Activated T-helper 17 cell treated with anti-CD3 and anti-CD28 coated beads, Interleukin-2, amount 50 U/mL, for 72 hours (primary cell): ENCODE measurements at places on chromosomes 11 and 22.
A peak's percentile ranks its signal among the peaks of the same experiment; 100 is the strongest.

DNA sequence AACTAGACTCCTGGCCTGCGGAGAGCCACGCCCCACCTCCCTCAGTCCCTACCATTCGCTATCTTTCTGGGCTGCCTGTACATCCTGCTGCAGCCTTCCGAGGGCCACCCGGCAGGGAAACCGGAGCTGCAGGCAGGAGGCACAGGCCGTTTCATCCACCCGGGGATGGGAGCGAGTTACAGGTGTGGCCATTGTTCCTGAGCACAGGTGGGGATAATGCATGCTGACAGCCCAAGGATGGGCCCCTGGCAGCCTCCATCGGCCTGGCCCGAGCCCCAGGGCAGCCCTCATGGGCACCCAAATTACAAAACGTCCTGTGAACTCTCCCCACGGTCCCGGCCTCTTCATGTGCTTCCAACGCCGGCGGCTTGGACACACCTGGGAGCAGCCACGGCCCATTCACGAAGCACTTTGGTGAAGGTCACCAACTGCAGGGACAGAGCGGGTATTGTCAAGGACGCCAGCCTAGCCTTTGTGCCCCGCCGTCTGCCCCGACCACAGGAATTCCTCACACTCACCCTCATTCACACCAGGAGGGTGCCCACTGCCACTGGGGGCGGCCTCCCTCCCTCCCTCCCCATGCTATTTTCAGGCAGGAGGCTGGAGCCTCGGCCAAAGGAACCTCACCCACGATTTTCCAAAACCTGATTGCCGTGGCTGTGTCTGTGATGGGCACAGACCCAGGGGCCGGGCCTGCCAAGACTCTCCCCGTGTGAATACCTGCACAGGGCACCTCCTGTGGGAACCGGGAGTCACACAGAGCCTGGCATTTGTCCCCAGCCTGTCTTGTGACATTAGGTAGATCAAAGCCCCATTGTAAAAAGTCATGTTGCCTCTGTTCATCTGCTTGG, 42.1 kb upstream of the MYEOV start:
- H3K4me3 ChIP-seq: no peak overlapping the region
- H3K27me3 ChIP-seq: peaks cover 24% of the 10 kb centered on the region
- H3K36me3 ChIP-seq: no peaks in the 10 kb centered on the region
- H3K4me1 ChIP-seq: no peaks in the 10 kb centered on the region

GRCh38 chr11:125951731-125952130, 5.9 kb downstream of the VSIG10L2 start:
- peaks cover 6% of the 10 kb centered on the region for H3K27me3 ChIP-seq
- H3K4me1 ChIP-seq: no peaks in the 10 kb centered on the region
- no peak overlapping the region for H3K27ac ChIP-seq
- no peak for ATAC-seq

DNA sequence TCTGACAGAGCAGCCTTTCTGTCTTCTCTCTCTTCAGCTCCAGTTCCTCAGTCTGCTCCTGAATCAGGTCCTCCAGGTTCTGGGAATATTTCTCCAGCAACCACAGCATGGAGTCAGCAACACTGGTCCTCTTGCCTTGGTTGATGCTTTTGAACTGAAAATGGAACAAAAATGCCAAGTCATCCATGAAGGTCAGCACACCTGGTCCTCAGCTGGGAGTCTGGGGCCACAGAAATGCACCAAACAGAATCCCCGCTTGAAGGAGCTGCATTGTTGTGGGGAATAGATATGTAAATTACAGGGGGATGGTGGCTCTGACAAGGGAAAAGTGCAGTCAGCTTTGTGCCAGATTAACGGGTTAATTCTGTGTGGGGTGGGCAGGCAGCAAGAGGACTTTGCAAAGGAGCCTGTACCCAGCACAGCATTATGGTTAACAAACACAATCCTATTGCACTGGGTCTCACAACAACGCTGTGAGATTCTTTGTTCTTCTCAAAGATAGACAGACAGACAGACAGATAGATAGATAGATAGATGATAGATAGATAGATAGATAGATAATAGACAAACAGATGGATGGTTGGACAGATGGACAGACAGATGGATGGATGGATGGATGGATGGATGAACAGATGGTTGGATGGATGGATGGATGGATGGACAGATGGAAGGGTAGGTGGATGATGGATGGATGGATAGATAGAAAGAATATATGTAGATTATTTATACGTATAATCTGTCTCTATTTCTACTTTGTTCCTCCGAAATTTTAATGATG, 33.8 kb upstream of the LRRC32 start:
- no peaks in the 10 kb centered on the region for H3K4me1 ChIP-seq
- H3K27ac ChIP-seq: no peak overlapping the region
- ATAC-seq: no peak
- peaks cover 7% of the 10 kb centered on the region for H3K27me3 ChIP-seq
- H3K4me3 ChIP-seq: no peak overlapping the region
- no peaks in the 10 kb centered on the region for H3K36me3 ChIP-seq

DNA sequence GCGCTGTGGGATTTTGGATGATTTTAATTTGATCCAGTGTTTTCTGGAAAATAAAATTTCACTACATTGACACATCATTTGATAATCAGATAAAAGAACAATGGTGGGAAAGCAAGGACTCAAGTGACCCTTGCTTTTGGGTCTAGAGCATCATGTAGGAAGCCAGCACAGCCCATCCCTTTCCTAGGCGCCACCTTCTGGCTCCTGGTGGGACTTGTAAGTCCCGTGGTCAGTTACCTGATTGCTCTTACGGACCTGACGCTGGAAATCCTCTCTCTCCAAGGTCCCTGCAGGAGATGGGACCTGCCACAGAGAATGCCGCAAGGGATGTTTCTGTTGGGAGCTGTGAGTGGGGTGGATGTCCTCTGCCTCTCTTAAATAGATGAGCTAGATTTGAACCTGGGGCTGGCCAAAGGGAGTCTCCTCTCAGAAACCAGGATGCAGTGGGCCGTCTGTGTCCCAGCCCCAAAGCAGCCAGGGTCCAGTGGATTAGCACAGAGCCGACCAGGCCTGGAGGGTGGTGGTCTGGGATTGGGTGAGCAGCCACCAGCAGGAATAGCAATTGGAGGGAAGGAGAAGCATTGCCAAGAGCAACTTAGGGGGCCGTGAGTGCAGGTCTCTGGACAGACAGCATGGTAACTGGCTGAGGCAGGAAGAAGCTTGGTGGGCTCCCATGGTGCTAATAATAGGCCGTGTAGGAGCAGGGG, 21.7 kb downstream of the TIMP3 start:
- H3K4me3 ChIP-seq: no peak overlapping the region
- no peak overlapping the region for H3K27ac ChIP-seq
- H3K4me1 ChIP-seq: no peaks in the 10 kb centered on the region
- peaks cover 23% of the 10 kb centered on the region for H3K27me3 ChIP-seq
- ATAC-seq: no peak

GRCh38 chr11:27718346-27718862, 18.1 kb upstream of the BDNF start:
- H3K4me1 ChIP-seq: no peaks in the 10 kb centered on the region
- peaks cover 17% of the 10 kb centered on the region for H3K36me3 ChIP-seq
- ATAC-seq: no peak
- H3K27ac ChIP-seq: no peak overlapping the region

- ATAC-seq: no peak
- no peaks in the 10 kb centered on the region for H3K27me3 ChIP-seq
- peaks cover 24% of the 10 kb centered on the region for H3K4me1 ChIP-seq
- H3K4me3 ChIP-seq: peak overlapping the region; percentile 53
Measured at GRCh38 chr11:72037554-72038311, 39.0 kb downstream of the IL18BP start.

DNA sequence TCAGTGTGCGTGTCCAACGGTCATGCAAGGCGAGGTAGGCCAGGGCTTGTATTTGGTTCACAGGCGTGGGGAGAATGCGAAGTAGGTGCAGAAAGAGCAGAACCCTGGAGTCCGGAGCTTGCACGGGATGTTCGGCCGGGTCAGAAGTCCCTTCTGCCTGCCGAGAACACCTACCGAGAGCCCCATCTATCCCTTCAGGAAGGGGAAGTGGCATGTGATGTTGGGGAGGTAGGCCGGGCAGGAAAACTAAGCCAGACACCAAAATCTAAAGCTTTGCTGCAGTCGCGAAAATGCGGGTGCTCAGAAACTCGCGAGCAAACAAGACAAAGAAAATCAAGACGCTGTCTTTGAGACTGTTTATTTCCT, 435 bp upstream of the TAF6L start:
- no peaks in the 10 kb centered on the region for H3K27me3 ChIP-seq
- H3K27ac ChIP-seq: peak overlapping the region; percentile 89
- no peak for ATAC-seq
- peaks cover 17% of the 10 kb centered on the region for H3K4me1 ChIP-seq
- H3K4me3 ChIP-seq: peak overlapping the region; percentile 93

- no peak overlapping the region for H3K4me3 ChIP-seq
- H3K4me1 ChIP-seq: no peaks in the 10 kb centered on the region
- no peaks in the 10 kb centered on the region for H3K36me3 ChIP-seq
Measured at GRCh38 chr11:98965358-98965757, 55.4 kb upstream of the CNTN5 start.

DNA sequence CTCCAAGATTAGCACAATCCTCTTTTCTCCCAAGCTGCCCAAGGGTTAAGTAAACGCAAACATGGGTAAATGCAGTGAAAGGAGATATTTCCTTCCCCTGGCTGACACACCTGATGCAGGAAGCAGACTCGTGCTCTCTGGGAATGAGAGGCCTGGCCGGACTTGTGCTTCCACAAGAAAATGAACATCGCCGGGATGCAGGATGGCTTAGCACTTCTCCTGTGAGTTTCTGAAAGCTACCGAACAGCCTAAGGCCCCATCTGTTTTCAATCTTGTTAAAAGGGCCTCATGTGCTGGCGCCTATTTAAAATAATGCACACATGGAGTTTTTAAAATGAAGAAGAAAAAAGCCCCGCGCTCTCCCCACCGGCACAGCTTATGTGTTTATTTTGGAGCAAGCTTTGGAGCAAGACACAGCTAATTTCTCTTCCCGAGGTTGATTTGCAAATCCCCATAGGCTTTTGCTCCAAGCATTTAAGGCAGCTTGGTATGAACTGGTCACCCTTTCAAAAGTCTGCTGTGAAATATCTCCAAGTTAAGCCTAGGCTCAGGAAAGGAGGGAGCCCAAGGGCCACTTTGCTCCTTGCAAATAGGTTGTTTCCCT, 100.9 kb downstream of the SYN3 start:
- ATAC-seq: no peak
- no peaks in the 10 kb centered on the region for H3K4me1 ChIP-seq
- peaks cover 11% of the 10 kb centered on the region for H3K27me3 ChIP-seq
- H3K4me3 ChIP-seq: no peak overlapping the region

GRCh38 chr22:32596471-32596870, 121.9 kb downstream of the FBXO7 start:
- no peak overlapping the region for H3K27ac ChIP-seq
- ATAC-seq: no peak
- no peak overlapping the region for H3K4me3 ChIP-seq
- no peaks in the 10 kb centered on the region for H3K4me1 ChIP-seq
- peaks cover 15% of the 10 kb centered on the region for H3K27me3 ChIP-seq

DNA sequence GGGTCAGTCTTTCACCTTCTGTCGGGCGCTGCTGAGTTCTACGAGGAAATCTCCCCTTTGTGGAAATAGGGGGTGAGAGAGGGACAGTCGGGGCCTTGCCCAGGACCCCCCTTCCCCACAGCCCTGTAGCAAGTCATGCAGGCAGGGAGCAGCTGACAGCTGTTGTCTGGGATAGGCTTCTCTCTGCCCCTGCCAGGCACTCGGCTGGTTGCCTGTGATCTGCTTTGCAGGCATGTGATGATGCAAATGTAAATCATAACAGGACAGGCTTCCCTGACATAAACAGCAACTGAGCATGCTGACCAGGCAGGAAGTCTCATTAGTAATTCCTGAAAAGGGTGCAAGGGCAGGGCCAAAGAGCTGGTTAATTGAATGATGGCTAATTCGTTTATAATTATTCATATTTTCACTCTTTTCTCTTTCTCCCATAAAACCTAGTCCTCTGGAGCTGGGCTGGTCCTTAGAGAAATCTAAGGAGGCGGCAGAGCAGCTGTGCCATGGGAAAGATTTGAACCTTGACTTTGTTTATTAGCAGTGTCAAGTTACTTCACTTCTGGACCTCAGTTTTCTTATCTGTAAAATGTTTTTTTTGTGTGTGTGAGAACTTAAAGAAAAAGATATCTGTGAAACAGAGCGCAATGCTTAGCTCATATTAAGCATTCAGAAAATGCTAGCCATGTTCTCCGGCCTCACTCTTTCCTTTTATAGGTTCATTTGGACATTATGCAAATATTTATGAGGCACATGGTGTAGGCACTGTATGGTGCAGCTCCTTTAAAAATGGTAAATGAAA, 129.7 kb downstream of the LDLRAD3 start:
- no peak overlapping the region for H3K4me3 ChIP-seq
- H3K27me3 ChIP-seq: peaks cover 32% of the 10 kb centered on the region
- no peak overlapping the region for H3K27ac ChIP-seq
- H3K4me1 ChIP-seq: no peaks in the 10 kb centered on the region

- no peak overlapping the region for H3K27ac ChIP-seq
- no peaks in the 10 kb centered on the region for H3K4me1 ChIP-seq
- no peak overlapping the region for H3K4me3 ChIP-seq
Measured at GRCh38 chr22:26416670-26417276, 12.3 kb upstream of the ASPHD2 start.

DNA sequence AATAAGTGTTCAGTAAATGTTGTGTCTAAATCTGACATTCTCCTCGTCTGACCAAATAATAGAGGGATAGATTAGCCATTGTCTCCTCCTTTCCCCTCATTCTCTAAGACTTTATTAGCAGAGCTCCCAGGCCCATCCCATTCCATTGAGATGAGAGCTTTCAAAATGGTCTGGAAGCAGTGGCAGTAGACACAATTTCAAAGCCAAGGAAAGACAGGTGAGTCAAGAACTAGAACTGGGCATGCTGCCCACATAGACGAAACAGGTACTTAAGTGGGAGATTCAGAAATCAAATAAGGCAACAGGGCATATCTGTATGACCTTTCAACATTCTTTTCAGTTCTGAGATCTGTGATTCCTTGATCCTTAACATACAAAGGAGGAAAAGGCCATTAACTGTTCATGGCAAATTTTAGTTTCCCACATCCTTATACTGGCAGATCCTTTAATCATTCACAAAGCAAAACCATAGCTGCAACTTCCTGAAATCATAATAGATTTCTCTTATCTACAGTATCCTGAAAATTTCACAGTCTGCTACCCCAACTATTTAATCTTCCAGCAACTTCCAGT, 96.6 kb upstream of the KCNA4 start:
- peaks cover 6% of the 10 kb centered on the region for H3K27me3 ChIP-seq
- no peak for ATAC-seq
- no peak overlapping the region for H3K4me3 ChIP-seq
- H3K4me1 ChIP-seq: no peaks in the 10 kb centered on the region
- no peaks in the 10 kb centered on the region for H3K36me3 ChIP-seq

DNA sequence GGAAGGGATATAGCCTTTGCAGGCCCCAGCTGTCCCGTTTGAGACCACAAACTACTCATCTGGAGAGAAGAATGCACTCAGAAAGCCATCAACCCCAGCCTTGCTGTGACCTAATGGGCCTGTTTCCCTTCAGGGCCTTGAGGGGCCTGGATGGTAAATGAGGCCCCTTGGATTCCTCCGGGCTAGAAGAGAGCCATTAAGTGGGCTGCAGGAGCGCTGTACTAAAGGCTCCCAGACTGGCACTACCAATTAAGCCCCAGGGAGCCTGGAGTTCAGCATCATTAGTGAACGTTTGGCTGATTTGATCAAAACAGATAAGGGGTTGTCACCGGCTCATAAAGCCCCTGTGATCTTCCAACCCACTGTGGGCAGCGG, 23.0 kb downstream of the CD5 start:
- H3K4me3 ChIP-seq: no peak overlapping the region
- H3K36me3 ChIP-seq: peaks cover 6% of the 10 kb centered on the region
- no peak for ATAC-seq
- peaks cover 27% of the 10 kb centered on the region for H3K4me1 ChIP-seq

GRCh38 chr22:44703255-44703870, 1.4 kb downstream of the PRR5 start:
- H3K4me1 ChIP-seq: no peaks in the 10 kb centered on the region
- H3K27ac ChIP-seq: no peak overlapping the region
- peak overlapping the region; percentile 73 for H3K4me3 ChIP-seq
- no peak for ATAC-seq
- H3K27me3 ChIP-seq: no peaks in the 10 kb centered on the region
